ENCODE measurements at places on chromosomes 12 and 14. TPM values are rescaled to one million over a fixed set of nuclear protein-coding genes. Genes with fewer than 3 reads are reported as not detected.

GRCh38 chr14:52801014-52801712 is 9.8 kb upstream of the GNPNAT1 start:
- DNase-seq, result no peak

- no peak for DNase-seq
These were observed 12.7 kb downstream of the CPSF6 start for GRCh38 chr12:69252033-69252432.

The BRAP gene
- 23.0 TPM for total RNA-seq

DNA sequence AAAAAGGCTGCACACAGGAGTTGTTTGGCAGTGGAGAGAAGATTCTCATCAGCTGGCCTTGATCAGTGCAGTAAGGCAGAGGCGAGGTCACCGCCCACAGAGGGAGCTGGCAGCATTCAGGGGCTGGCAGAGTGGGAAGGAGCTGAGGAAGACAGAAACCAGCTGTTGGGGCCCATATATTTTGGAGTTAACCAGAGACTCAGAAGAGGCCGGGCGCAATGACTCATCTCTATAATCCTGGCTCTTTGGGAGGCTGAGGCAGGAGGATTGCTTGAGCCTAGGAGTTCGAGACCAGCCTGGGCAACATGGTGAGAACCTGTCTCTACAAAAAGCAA is 17.7 kb downstream of the SMCO2 start:
- DNase-seq, result no peak

The NTF3 gene
- total RNA-seq, result 2.2 TPM

DNA sequence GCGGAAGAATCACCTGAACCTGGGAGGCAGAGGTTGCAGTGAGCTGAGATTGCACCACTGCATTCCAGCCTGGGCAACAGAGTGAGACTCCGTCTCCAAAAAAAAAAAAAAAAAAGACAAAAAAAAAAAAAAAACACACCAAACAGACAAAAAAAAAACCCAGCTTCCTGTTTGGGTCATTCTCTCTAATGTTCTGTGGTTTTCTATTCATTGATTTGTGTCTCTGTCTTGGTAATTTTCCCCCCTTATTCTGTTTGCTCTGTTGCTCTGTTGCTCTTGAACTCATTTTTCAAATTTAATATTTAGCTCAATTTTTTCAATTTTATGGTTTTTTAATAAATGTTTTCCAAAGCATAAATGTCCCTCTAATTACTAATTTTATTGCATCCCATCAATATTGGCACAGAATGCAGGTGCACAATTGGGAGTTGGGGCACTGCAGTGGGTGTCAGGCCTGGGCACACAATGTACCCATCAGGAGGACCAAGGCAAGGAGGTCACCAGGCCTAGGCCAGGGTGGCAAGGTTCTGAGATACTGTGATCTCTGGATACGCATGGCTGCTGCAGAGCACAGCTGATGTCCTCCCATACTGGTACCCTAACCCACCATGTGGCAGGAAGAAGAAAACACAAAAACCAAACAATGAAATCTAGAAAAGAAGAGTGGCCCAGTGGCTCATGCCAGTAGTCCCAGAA is 8.0 kb upstream of the GNPTAB start:
- no peak for DNase-seq

DNA sequence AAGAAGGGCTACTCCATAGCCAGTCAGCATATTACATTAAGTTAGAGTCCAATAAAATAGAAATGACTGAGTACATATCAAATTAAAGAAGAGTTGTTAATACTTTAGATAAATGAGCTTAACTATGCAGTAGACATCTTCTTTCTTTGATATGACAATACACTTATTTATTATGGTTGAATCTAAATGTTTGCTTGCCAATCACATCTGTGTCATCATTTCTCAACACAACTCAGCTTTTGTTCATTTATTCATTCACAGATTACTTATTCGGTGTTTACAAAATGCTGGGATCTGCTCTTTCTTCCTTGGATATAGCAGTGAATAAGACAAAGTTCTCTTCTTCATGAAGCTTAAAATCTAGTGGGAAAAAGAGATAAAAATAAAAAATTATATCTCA is 614.6 kb upstream of the ATP2B1 start:
- DNase-seq, result no peak

DNA sequence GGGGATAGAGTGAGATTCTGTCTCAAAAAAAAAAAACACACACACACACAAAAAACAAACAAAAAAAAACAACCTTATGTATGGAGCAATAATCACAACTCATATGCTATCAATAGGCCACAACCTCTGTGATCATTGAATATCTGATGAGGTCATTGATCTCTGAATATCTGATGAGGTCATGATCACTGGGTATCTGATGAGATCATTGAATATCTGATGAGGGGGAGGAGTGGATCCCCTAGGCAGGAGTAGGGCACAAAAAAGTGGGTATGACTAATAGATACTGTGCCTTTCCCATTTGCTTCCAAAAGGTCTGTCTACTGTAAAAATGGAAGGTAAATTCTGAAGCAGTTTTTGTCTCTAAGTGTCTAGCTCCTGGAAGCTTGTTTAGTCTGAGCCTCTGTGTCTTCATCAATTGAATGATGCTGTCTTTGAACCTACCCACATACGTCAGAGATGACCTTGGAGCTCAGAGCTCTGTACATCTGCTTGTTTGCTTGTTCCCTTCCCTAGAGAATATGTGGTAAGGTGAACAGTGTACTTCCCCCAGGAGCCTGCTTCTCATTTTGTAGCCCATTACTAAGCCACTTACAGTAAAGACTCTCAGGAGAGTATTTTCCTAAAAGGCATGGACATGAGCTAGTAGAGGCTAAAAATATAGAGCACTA is 13.6 kb downstream of the PAH start:
- DNase-seq, result no peak

DNA sequence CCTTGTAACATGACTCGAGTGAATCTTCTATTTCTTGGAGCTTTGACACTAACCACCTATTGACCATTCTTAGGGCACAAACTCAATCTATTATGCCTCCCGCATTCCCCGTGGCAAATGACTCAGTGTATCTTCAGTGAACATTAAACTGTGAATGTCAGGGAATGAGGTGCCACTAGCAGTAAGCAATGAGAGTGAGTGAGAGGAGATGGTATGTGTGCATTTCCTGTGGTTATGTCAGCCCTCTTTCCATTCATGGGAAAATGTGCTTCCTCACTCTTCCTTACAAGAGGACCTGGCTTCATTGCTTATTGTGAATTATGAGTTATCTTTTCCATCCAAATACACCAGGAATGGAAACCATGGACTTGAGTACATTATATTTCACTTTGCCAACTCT is 229.2 kb downstream of the EMP1 start:
- no peak for DNase-seq

The KRT73 gene
- 15.3 TPM for total RNA-seq

GRCh38 chr12:34335819-34336262 is 313.5 kb downstream of the ALG10 start:
- DNase-seq, result no peak

The HRK gene
- 0.11 TPM for total RNA-seq

DNA sequence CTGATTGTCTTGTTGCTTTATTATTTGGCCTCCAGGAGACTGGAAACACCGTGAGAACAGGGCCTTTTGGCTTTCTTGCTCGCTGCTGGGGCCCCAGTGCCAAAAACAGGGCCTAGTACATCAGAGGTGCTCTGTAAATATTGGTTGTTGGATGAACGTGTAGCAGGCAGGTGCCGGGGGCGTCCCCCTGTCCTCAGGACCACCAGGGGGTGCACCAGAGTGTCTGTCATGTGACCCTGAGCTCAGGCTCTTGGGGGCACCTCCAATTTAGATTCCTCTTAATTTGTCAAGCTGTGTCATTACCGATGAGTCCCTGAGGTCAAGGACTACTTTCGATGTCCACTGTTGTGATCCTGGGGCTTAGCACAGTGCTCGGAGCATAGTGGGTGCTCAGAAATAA is 87.1 kb downstream of the ACACB start:
- no peak for DNase-seq

GRCh38 chr12:664779-665092 is 1.5 kb upstream of the NINJ2 start:
- peak; percentile 61 for DNase-seq

GRCh38 chr12:41745593-41745992 is 399.1 kb downstream of the GXYLT1 start:
- DNase-seq, result no peak

The INHBE gene
- not detected for total RNA-seq

The AQP6 gene
- total RNA-seq, result 0.20 TPM

GRCh38 chr12:132095520-132096409 is 48.4 kb downstream of the DDX51 start:
- no peak for DNase-seq

DNA sequence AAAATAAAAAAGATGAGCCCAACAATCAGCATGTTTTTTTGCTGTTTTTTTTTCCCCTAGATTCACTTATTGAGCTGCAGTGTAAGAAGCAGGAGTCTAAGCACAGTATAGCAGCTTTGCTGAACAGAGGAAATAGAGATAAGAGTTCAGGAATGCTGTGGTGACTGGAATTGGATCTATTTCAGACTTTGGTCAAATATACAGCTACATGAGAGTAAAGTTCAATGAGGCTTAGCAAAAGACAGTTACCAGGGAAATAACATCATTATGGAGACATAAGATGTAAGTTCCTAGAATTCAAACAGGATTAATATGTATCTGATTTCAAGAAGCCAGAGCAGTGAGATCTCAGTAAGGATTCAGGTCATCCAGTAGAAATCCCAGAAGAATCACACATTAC is 613.0 kb downstream of the RPS29 start:
- DNase-seq, result no peak

The C14orf180 gene
- total RNA-seq, result not detected

The ING4 gene
- total RNA-seq, result 55.8 TPM

The ARID4A gene
- total RNA-seq, result 15.1 TPM

DNA sequence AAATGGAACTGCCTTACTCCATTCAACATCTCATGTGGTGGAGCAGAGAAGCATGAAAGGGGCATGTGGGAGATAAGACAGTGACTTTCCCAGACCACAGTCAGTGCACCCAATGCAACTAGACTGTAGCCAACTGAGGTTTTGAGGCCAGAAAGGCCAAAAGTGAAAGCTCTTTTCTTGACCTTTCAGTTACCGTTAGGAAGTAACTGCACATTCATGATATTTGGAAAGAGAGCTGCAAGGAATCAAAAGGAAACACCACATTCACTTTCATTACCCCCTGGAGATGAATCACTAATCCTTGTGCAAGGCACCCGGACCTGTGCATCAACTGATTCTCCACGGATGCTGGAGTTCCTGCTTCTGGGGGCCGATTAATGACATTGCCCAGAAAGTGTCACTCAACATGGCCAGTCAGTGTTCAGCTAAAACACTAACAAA is 72.9 kb upstream of the ELK3 start:
- DNase-seq, result no peak

The CELA1 gene
- not detected for total RNA-seq

DNA sequence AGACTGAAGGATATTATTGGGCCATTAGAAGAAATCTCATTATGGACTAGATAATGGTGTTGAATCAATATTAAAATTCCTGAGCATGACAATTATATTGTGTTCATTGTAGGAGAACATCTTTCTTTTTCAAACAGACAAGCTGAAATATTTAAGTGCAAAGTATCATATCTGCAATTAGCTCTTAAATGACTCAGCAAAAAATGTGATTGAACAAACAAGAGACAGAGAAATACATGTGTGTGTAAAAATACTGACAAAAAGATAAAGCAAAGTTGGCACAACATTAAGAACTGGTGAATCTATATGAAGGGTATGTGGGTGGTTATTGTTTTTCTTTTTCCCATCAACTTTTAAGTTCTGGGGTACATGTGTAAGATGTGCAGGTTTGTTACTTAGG is 9.5 kb downstream of the CEP290 start:
- DNase-seq, result no peak

The NTN4 gene
- 30.6 TPM for total RNA-seq

The WIF1 gene
- 2.6 TPM for total RNA-seq

DNA sequence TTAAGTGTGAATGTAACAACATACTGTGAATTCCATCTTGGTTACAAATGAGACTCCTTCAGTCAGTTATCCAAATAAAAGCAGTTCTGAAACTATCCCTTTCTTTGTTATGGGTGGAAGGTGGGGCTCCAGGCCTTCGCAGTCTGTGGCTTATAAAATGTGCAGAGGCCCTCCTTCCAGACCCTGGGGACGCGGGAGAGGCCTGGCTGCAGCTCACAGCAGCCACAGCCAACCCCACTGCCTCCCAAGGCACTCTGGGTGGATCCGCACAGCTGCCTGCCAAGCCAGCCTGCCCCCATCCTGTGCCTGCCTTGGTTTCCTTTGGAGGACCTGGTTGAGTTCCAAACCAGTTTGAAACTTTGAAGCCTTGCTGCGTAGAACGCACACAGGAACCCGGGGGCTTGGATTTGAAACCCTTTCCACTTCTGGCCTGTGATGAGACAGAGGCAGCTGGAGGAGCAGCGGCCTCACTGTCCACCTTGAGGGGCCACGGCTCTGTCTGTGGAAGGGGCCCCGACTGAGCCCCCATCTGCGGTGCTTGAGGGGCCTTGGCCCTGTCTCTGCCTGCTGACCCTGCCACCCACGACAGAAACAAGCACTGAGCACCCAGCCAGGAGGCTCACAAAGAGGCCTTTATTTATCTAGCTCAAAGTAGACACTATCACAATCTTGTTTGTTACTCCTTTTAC is 30.4 kb downstream of the CCNK start:
- no peak for DNase-seq

GRCh38 chr12:115199831-115200230 is 515.9 kb upstream of the TBX3 start:
- no peak for DNase-seq

GRCh38 chr12:51920046-51920445 is 12.7 kb downstream of the ACVRL1 start:
- no peak for DNase-seq

DNA sequence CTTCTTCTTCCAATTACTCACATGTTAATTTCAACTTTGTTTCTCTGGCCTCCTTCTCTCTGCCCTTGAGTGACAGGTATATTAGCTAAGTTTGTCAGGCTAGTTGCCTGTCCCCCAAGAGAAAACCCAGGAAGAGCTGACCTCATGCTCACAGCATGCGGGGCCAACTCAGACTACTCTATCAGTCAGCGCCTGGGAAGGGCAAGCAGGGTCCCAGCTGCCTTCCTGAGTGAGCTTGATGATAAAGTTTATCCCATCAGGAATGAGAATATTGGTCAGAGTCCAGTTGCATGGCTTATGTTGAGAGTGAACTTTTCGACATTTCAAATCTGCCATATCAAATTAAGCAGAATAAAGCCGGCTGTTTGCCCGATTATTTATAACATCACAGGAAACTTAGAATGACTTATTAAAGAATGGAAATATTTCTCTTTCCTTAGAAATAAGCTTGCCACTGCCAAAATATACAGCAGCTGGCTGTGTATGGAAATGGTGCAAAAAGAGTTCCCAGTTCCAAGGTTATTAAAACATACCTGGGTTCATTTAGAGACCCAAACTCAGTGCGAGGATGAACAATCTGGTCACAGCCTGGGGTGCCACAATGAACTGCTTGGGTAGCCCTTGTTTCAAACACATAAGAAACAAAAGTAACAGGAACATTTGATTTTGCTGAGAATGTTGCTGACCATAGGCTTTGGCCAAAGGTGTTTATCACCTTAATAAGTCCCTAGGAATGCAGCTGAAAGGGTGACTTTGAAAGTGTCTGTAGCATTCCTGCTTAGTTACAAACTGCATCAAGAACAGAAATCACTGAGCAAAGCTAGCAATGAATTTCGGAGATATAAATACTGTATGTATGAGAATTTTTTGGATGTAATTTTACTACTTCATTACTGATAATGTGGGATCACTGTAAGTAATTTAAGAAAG is 1553.8 kb upstream of the FLRT2 start:
- DNase-seq, result no peak

All from lower leg skin (tissue), 4 donors.